Activated CD4-positive, alpha-beta memory T cell treated with anti-CD3 and anti-CD28 coated beads for 36 hours (primary cell): ENCODE measurements at places on chromosomes 4 and X. TPM values are rescaled to one million over a fixed set of nuclear protein-coding genes. Genes with fewer than 3 reads are reported as not detected.
A peak's percentile ranks its signal among the peaks of the same experiment; 100 is the strongest.

DNA sequence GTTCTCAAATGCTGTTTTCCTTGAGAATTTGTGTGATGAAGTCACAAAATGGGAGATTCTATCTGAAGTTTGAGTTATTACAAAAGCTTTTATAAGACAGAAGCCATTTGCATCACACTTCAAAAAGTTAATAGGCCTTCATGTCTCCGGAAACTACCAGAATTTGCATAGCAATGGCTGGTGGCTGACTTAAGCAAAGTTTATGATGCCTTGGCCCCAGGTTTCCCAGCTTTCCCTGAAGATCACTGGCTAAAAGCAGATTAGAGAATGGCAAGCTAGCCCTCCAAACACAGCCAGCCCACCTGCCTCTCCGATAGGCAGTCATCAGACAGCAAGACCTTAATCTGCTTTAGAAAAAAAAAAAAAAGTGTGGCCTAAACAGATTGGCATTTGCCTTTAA lies 197.8 kb downstream of the HS3ST1 start:
- H3K27ac ChIP-seq, result no peak overlapping the region
- no peak overlapping the region for H3K4me3 ChIP-seq
- H3K36me3 ChIP-seq, result peaks cover 2% of the 10 kb centered on the region
- H3K4me1 ChIP-seq, result no peaks in the 10 kb centered on the region

- no peaks in the 10 kb centered on the region for H3K36me3 ChIP-seq
- no peak overlapping the region for H3K4me3 ChIP-seq
- no peaks in the 10 kb centered on the region for H3K4me1 ChIP-seq
- H3K27me3 ChIP-seq, result no peaks in the 10 kb centered on the region
- DNase-seq, result no peak
These were observed 523.4 kb downstream of the ADGRL3 start for GRCh38 chr4:61723492-61723891.

- H3K27ac ChIP-seq, result no peak overlapping the region
- no peak for DNase-seq
- no peaks in the 10 kb centered on the region for H3K27me3 ChIP-seq
- H3K36me3 ChIP-seq, result no peaks in the 10 kb centered on the region
- no peak overlapping the region for H3K4me3 ChIP-seq
- no peaks in the 10 kb centered on the region for H3K4me1 ChIP-seq
These were observed 269.1 kb upstream of the SLIT2 start for GRCh38 chr4:19982556-19982955.

DNA sequence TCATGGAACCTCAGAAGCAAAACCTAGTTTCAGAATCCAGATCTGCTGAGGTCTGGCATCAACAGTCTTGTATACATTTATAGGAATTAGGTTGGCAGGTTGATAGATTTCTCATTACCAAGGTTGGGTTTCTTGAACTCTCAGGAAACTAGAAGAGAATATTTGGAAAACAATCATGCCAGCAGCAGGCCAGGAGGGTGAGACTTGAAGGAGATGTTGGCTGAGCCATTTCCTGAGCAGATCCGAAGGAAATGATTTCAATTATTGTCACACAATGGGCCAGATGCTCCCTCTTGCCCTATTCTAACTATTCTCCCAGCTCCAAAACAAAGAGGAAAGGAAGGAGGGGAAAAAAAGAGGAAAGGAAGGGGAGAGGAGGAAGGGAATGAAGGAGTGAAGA lies 45.2 kb downstream of the SHROOM4 start:
- no peak overlapping the region for H3K27ac ChIP-seq
- no peak for DNase-seq
- H3K36me3 ChIP-seq, result no peaks in the 10 kb centered on the region
- peaks cover 2% of the 10 kb centered on the region for H3K27me3 ChIP-seq
- no peak overlapping the region for H3K4me3 ChIP-seq

DNA sequence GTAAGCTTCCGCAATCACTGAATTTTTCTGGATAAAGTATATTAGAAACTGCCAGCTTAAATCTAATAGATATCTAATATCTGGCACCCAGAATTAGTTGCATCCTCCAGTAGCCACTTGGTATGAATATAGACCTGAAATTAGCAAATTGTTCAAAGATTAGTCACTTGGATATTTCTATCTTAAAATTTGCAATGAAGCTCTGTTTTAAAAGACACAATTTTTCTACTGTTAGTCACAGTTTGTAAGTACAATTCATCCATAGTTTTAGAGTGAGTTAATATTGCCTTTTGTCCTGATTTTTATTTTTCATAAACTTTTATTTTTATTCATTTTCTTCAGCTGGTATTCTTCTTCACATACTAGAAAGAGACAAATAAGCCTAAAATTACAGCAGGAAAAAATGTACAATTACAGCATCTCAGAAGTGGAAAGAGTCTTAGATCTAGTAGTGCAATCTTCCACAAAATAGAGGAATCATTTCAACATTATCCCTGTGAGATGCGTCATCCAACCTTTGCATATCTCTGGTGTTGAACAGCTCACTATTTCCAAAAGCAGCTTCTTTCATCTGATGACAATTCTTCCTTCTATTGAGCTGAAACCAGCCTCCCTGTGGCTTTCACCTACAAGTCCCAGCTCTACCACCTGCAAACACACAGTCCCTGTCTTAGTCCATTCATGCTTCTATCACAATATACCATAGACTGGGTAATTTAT lies 190.0 kb upstream of the AR start:
- no peaks in the 10 kb centered on the region for H3K27me3 ChIP-seq
- no peak overlapping the region for H3K4me3 ChIP-seq
- no peak for DNase-seq
- H3K4me1 ChIP-seq, result no peaks in the 10 kb centered on the region

SLC10A7 gene
- total RNA-seq, result 14.7 TPM

NSG1 gene
- total RNA-seq, result 11.4 TPM

POU4F2 gene
- not detected for total RNA-seq

DNA sequence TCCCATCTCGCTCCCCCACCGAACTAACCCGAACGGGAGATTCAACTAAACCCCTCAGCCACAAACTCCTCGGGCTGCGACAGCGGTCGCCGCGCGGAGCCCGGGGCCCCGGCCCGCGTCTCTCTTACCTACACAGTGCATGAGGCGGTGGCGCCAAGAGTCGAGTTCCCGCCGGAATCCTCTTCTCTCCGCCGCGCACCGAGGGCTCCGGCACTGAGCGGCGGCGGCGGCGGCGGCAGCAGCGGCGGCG lies 160 bp downstream of the LCORL start:
- peaks cover 13% of the 10 kb centered on the region for H3K4me1 ChIP-seq
- H3K4me3 ChIP-seq, result peak overlapping the region; percentile 91
- no peak overlapping the region for H3K27ac ChIP-seq
- no peaks in the 10 kb centered on the region for H3K36me3 ChIP-seq

- H3K4me3 ChIP-seq, result no peak overlapping the region
- no peak for DNase-seq
- peaks cover 4% of the 10 kb centered on the region for H3K27me3 ChIP-seq
- no peak overlapping the region for H3K27ac ChIP-seq
- no peaks in the 10 kb centered on the region for H3K4me1 ChIP-seq
- no peaks in the 10 kb centered on the region for H3K36me3 ChIP-seq
These were observed 7.0 kb upstream of the FGFBP1 start for GRCh38 chr4:15945516-15945915.

ITGB1BP2 gene
- total RNA-seq, result 4.8 TPM

DOCK11 gene
- total RNA-seq, result 50.4 TPM

- no peaks in the 10 kb centered on the region for H3K27me3 ChIP-seq
- no peak overlapping the region for H3K4me3 ChIP-seq
- no peaks in the 10 kb centered on the region for H3K36me3 ChIP-seq
- H3K27ac ChIP-seq, result no peak overlapping the region
- H3K4me1 ChIP-seq, result no peaks in the 10 kb centered on the region
These were observed 134.5 kb upstream of the TLL1 start for GRCh38 chr4:165738571-165738970.

DNA sequence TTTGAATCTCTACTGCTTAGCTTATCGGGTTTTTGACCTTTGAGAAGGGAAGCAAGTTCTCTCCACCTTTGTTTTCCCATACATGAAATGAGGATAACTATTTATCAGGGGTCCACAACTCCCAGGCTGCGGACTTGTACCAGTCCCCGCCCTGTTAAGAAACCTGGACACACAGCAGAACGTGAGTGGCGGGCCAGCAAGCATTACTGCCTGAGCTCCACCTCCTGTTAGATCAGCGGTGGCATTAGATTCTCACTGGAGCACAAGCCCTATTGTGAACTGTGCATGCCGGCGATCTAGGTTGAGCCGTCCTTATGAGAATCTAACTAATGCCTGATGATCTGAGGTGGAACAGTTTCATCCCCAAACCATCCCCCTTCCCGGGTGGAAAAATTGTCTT lies 579.5 kb downstream of the GALNTL6 start:
- H3K4me1 ChIP-seq, result no peaks in the 10 kb centered on the region
- no peak for DNase-seq
- H3K27me3 ChIP-seq, result no peaks in the 10 kb centered on the region
- no peak overlapping the region for H3K4me3 ChIP-seq
- H3K36me3 ChIP-seq, result no peaks in the 10 kb centered on the region
- H3K27ac ChIP-seq, result no peak overlapping the region

TEX13D gene
- not detected for total RNA-seq
